ENCODE measurements at places on chromosomes 5 and 9.

GRCh38 chr5:72615061-72615460, 107.9 kb upstream of the ZNF366 start:
- DNase-seq: no peak

DNA sequence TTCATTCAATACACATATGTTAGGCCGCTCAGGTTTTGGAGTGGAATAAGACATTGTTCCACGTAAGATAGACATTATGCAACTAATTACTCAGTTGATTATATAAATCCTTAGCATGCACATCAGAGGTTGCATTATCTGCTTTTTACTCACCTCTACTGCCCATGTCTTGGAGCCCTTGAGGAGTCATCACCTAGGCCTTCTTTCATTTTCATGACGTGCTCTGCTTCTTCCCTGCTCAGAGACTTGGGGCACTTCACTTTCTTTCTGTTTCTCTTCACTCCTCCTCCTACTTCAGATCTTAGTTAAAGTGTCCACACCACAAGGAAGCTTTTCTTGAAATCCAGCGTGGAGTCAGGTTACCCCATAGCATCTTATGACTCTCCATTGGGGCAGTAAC, 241.1 kb downstream of the TLR4 start:
- no peak for DNase-seq

DNA sequence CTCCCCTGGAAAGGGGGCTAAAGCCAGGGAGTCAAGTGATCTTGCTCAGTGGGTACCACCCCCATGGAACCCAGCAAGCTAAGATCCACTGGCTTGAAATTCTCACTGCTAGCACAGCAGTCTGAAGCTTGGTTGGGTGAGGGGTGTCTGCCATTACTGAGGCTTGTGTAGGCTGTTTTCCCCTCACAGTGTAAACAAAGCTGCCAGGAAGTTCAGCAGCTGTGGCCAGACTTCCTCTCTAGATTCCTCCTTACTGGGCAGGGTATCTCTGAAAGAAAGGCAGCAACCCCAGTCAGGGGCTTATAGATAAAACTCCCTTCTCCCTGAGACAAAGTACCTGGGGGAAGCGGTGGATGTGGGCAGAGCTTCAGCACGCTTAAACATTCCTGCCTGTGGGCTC, 17.1 kb upstream of the EPB41L4A start:
- no peak for DNase-seq

DNA sequence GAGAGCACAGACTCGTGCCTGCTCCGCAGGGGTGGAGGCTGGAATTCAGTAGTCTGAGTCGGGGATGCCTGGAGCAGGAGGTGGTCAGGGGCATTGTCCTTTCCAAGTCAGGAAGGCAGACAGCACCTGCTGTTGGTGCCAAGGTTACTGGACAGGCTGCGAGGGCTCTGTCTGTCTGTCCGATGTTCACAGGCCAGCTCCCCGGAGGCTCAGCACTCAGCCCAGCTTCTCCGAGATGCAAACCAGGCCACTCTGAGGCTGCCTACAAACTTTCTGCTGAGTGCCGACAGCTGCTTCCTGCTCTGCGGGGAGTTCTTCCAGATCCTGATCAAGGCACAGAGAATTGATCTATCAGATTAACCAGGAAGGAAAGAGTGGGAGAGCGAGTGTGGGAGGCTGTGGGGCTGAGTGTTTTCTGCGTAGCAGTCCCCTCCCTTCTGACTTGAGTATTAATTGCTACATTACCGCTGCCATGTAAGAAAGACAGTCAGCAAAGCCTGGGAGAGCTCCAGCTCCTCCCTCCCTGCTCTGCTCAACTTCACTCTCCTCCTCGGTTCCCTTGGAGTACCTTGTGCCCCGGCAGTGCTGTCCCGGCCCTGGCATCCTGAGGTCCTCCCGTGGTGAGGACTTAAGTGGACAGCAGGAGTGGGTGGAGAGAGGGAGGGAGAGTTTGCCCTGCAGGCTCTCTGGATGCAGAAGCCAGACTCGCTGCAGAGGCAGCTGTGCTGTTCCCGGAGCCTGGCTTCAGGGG, 36.0 kb downstream of the KCNMB1 start:
- no peak for DNase-seq

- no peak for DNase-seq
Measured at GRCh38 chr5:132800545-132800944, 12.6 kb upstream of the SOWAHA start.

DNA sequence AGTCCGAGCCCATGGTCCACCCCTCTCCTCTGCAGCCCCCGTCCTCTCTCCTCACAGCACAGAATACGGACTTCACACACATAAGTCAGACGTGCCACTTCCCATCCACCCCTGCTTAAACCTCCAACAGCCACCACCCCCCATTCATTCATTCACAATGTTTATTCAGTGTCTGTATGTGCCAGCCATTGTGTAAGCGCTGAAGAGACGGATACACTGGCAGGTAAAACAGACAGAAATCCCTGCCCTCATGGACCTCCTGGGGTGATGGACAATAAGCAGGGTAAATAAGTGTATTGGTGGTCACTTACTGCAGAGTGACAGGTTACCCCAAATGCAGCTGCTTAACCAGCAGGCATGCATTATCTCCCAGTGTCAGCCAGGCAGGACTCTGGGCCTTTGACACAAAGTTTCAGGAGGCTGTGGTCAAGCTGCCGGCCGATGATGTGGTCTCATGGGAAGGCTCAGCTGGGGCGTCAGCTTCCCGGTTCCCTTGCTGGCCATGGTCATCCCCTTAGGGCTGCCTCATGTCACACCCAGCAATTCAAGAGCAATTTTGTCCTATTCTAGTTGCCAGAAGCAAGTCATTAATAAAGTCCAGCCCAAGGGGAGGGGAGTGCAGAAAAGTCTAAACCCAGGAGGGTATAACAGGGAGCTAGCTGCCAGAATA, 1.8 kb upstream of the PAXX start:
- no peak for DNase-seq

GRCh38 chr9:114681594-114682332, at the start of gene TEX48:
TEX48 (minus strand) TSS chr9:114682192; CDS start chr9:114671723, 10,469 bp downstream.
- no peak for DNase-seq

DNA sequence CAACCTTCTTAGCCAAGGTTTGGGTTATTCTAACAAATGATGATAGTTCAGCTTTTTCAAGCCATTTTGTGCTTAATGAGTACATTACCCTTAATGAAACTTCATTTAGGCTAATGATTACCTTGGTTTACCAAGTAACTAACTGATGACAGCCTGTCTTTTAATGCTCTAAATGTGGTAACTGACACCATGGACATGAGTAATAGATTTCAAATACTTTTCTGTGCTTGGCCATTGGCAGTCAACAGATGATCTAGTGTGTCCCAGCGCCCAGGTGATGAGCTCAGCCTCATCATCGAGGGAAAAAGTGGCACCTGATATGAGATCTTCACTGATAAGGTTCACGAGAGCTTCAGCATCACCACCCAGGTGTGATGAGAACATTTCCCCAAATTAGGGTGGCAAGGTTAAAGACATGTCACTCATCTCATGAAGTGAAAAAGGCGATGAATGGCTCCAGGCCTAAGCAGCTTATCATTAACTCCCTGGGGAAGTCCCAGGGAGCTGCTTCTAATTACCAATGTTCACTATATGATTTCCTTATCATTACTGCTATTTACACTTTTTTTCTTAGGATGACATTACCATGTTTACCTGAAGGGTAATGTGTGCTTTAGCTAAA, 296.0 kb downstream of the SPOCK1 start:
- DNase-seq: no peak

GRCh38 chr9:116152390-116152789, 1.2 kb upstream of the PAPPA start:
- no peak for DNase-seq

DNA sequence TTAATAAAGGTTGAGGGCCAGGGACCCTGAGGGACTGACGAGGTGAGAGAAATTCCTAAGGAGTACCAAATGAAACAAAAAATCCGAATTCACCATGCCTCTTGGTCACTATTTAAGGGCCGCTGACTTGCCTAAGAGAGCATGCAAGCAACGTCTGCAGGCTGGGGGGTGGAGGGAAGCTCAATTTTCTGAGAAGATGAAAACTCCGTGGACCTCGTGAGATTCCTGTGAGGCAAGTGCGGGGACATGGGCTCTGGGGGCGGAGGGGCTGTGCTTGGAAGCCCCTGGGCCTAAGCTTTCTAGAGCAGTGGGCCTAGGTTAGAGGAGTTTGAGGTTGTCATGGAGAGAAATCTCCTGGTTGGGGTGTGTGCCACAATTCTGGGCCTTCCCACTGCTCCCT, 27.5 kb downstream of the NTRK2 start:
- no peak for DNase-seq

DNA sequence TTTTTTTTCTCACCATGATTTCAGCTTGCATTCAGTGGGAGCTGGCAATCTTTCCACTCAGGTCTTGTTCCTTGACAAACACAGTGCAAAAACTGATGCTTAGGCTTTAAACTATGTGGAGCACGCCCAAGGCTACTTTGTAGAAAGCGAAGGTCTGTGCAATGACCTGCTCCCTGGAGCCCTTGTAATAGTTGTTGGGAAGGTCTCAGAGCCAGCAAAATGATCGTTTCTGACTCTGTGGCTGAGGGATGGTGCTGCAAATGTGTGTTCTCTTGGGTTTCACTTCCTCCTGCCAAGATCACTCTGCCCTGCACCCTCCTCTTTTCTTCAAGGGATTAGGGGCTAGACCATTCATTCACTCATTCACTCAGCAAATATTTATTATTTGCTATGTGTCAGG, 249.7 kb upstream of the MAP3K1 start:
- DNase-seq: no peak

GRCh38 chr9:99465231-99465907, 243.3 kb downstream of the SEC61B start:
- DNase-seq: no peak

GRCh38 chr9:34927061-34927460, 31.0 kb upstream of the PHF24 start:
- no peak for DNase-seq

- DNase-seq: no peak
Measured at GRCh38 chr5:145793574-145793973, 41.6 kb downstream of the PRELID2 start.

DNA sequence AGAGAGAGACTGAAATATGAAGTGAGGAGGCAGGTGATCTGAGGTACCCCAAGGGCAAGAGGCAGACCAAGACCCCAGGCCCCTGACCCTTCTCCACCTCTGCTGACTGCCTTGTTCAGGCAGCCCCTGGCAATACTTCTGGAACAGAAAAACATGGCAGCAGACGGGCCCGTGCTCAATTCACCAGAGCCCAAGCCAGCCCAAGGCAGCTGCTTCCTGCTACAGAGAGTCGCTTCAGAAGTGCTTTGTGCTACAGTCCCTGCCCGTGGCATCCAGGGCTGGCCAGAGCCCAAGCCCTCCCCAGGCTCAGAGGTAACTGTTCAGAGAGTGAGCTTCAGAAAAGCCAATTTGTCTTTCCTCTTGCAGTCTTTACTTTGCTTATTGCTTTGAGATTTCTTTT, 151.4 kb upstream of the FSTL4 start:
- DNase-seq: no peak

DNA sequence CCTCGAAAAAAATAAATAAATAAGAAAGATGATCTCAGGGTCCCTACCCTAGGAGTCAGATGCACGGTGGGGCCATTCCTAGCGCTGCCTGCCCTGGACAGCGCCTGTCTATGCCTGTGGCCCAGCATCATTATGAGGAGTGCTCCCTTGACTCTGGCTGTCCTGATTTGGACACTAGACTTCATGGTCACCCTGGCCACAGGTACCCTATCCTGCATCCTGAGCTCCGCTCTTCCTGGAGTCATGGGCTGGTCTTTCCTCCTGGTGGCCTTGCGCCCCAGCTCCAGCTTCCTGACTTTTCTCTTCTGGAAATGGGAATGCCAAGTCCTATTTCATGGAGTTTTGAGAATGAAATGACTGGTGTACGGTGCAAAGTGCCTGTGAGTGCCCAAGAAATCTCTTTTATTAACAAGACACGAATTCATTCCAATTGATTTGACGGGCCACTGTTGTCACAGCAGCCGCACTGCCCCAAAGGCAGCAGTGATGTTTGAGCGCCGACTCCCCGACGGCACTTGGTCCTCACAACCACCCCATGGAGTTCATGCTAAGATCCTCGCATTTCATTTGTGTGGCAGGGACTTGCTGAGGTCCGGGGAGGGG, 564 bp upstream of the AIF1L start:
- no peak for DNase-seq

- DNase-seq: no peak
Measured at GRCh38 chr5:25694801-25695200, 1050.0 kb upstream of the CDH10 start.

- DNase-seq: no peak
Measured at GRCh38 chr5:76162335-76162734, 79.2 kb downstream of the SV2C start.

DNA sequence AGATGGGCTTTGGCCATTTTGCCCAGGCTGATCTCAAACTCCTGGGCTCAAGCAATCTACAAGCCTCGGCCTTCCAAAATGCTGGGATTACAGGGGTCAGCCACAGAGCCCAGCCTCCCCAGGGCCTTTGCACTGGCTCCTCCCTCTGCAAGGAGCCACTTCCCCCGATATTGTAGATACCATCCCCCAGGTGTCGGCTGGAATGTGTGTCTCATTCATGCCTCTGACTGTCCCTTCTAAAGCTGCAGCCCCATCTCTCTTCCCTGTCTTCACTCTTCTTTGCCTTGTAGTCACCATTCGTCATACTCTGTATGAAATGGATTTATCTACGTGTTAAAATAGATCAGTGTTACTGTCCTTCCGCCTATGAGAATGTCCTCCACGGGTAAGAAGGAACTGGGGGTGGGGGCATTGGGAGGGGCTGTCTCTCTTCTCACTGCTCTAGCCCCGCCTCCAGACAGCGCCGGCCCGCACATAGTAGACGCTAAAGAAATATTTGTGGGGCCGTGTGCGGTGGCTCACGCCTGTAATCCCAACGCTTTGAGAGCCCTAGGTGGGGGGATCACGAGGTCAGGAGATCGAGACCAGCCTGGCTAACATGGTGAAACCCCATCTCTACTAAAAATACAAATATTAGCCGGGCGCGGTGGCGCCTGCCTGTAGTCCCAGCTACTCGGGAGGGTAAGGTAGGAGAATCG, 68.5 kb downstream of the LMX1B start:
- no peak for DNase-seq

DNA sequence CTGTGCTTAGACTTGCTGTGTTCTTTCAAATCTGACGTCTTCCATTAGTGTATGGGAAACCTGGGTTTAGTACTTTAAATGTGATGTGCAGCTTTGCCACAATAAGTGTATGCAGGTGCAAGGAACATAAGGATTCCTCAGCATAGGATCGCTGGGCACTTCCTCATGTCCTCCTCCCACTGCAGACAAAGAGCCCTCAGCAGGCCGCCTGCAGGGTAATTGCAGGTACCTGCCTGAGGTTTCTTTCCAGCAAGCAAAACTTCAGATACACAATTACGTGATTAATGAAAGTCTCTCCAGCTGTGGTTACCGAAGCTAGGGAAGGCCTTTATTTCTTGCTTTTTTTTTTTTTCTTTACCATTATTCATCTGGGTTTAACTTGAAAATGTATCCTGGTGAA, 233.1 kb downstream of the RFK start:
- DNase-seq: no peak

DNA sequence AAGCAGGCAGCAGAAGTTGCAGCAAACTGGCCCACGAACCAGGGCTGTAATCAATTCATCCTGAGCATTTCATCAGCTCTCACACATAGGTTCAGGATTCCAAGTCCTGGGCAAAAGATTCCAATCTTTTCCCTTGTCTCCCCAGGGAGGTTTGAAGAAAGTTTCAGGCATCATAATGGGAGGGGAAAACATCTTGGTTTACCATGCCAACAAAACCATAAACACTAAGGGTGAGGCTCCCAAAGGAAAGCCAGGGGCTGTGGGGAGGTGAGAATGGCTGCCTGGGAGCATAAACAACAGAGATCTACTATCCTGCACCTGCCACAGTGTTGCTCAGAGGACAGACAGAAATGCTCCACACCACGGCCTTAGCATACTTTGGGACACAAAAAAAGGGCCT, 94.6 kb downstream of the SH3TC2 start:
- DNase-seq: no peak
